ENCODE measurements at places on chromosomes 6 and 20. TPM values are rescaled to one million over a fixed set of nuclear protein-coding genes. Genes with fewer than 3 reads are reported as not detected.

GMPR gene
- 15.0 TPM for total RNA-seq

DNA sequence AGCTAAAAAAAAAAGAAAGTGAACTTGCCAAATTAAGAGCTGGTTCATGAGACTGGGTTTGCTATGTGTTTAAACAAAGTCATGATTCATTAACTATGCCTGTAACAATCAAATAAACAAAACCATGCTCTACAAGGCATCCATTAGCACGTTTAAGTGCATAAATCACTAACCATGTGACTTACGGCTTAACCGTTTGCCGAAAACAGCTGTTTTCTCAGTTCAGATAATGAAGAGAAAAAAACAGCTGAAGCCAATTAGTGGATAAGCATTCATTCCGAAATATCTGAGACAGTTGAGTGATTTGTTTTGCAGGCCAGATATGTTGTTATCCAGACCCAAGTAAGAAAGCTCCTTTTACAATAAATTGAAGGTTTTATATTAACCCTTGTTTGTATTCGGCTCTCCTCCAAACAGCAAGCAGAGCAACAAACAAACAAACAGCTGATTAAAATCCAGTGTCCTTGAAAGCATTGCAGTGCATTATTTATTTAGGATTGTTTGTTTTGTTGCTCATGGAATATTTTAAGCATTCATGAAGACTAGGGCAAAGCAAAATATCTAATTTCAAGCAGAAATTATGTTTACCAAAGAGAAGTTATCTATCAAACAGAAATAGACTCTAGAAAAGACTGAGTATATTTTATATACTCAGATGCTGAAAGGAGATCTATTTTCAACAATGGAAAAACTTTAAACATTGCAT lies 343.5 kb downstream of the RFPL4B start:
- no peak for DNase-seq

CST3 gene
- total RNA-seq, result 693 TPM

C6orf58 gene
- total RNA-seq, result not detected

DNA sequence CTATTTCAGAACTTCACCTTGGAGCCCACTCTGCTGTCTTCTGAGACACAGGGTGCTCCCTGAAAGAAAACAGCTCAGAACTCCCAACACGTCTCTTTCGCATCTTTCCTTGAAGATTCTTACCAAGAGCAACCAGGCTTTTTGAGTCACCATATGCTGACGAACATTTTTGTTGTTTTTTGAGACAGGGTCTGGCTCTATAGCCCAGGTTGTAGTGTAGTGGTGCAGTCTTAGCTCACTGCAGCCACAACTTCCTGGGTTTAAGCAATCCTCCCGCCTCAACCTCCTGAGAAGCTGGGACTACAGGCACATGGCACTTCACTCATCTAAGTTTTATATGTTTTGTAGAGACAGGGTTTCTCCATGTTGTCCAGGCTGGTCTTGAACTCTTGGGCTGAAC lies 68.5 kb downstream of the TRMT11 start:
- no peak for DNase-seq

DNA sequence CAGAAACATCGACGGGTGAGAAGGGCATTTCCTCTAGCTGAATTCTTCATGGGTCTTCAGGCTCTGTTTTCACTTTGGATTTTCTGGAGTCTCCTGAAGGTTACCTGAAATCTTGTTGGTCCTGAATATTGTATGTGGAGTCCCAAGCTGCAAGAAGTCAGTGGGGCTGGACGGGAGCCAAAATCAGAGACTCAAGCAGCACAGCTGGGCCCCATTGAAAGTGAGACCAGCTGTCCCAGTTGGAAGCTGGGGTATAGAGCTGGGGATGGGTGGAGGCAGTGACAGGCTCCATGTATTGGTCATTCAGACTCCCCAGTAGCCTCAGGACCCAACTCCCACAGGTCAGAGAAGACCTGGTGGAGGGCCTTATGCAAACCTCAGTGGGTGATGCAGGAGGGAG lies 111.3 kb upstream of the MLN start:
- DNase-seq, result peak; percentile 79

DNA sequence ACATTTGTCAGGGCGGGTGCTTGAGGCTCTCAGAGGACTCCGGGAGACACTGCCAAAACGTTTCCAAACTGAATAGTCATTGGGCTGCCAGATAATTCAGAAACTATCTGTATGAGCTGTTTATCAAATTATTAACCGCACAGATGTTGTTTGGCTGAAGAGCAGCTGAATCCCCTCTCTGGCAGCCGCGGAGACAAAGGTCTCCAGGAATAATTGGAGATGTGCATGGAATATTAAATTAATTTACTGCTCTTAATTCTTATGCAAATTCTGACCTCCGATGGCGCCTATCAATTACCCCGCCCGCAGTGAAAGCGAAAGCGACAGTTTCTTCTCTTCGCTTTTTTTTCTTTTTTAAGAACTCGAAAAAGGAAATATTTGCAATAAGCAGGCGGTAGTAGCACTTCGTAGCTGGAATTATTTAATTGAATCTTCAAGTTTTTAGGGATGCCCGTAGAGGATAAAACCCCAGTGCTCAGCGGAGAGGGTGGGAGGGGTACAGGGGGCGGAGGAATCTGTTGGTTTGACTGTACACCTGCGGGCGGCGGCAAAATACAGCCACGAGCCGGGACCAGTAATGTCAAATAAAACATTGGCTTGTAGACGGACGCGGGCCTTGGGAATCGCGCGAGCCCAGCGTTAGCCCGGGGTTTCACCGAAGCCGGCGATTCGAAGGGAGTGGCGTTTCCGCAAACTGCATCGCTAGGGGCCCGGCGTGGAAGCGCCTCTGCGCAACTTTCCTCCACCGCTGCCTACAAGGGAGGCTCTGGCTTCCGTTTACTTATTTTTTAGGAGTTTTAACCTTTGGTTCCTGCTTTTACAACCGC lies 6.2 kb downstream of the LINC00237 start:
- no peak for DNase-seq

DNA sequence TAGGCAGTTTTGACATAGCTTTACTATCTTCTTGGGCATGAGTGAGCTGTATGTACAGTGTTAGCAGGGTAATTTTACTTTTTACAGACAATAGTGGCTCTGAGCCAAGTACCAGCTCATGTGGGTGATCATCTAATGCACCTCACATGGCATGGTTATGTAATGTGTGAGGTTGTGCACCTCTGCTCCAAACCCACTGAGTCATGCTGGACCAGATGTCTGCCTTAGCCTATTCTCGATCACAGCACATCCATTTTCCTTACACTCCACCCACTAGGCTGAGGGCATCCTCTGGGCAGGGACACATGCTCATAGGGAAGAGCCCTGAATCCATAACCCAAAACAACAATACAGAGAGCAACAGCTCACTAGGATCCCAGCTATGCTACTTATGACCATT lies 71.6 kb upstream of the FBXL4 start:
- DNase-seq, result no peak

DNA sequence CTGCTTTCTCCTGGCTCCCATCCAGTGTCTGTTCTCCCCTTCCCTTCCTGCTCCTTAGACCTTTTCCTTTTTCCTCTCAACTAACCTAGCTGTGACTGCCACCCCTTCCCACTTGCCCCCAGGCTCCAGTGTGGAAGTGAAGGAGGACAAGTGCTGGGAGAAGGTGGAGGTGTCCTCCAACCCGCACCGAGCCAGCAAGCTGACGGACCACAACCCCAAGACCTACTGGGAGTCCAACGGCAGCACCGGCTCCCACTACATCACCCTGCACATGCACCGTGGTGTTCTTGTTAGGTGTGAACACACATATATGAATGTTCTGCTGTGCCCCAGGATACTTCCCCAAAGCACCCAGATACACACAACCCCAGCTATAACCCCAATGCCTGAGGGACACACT lies 18.5 kb downstream of the CUL9 start:
- DNase-seq, result peak; percentile 34

DNA sequence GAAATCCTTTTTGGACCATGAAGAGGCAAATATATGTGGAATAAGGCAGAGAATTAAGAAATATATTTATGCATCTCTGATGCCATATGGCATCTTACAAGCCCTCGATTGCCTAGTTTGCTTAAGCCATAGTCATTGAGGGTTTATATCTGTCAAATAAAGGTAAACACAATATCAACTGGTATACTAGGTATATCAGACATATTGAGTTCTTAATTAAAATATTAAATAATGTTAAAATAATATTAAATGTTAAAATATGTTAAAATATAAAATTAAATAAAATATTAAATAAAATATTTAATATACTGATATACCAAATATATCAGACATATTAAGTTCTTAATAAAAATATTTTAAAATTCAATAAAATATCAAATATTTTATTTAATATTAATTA lies 567.4 kb upstream of the PTCHD4 start:
- no peak for DNase-seq

ARMC12 gene
- 5.0 TPM for total RNA-seq

DNA sequence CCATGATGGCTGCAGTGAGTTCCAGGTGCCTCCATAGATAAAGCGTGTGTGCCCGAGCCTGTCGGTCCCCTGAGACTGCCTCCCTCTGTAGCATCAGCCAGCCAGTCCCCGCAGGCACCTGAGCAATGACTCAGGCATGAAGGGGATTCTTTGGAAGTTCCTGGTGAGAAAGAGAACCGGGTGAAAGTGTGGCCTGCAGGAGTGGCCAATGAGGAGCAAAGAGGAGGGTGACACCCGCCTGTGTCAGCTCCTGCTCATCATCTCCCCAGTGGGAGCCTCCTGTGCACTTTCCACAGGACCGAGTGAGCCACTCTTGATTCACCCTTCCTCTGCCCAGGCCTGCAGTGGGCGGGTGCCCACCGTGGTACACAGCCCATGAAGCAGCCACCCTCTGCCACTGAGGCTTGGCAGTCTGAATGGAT lies 71.2 kb upstream of the PTPN1 start:
- DNase-seq, result no peak

DAAM2 gene
- total RNA-seq, result 25.7 TPM

- DNase-seq, result no peak
Measured at GRCh38 chr6:109347779-109348178, 34.5 kb downstream of the CD164 start.

DNA sequence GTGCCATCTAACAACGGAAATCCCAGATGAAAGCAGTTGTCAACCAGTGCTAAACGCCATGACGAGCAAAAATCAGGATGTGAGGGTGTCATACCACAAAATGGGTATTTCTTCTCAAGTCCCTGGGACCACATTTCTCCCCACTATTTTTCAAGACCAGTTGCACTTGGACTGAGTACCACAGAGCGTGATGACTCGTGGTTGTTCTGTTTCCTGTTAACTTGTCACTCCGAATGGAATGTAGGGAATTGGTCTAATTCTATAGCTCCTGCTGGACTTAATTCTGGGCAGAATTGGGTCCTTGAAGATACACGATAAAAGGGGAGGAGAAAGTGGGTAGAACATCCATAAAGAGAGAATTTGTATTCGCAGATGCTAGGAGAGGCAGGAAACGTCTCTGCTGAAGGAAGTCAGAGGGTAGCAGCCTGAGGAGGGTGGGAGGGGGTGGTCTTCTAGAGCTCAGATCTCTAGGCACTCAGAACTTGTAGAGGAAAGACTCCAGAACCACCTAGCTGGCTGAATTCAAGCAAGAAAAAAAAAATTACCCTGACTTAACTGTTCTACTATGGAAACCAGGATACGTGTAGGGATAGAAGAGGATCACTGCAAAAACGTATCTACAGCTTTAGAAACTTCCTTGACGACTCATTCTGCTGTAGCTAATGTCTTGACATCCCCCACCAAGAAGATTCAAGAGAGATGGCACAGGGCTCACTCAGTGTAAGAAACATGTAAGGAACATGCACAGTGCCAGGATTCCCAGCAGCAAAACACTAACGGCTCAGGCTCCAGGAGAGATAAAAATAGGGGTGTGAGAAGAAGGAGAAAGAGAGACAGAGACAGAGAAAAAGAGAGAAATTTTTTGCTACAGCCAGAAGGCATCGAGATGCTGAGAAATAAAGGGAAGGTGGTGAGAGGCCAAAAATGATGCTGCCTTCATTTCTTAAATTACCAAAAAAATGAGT lies 494.7 kb downstream of the CD83 start:
- no peak for DNase-seq

DNA sequence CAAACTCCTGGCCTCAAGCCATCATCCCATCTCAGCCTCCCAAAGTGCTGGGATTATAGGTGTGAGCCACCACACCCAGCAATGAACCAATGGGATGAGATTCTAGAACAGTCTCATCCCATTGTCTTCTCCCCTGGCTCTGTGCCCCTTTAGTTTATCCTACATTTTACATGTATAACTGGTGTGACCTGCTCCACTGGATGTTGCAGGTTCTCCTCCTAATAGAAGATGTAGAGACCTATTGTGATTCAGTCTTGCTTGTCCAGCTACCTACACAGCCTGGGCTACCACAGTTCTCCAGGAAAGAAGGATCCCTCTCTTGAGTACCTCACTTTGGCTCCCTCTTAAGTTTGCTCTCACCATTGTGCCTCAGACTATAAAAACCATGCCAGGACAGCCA lies 2.0 kb upstream of the FKBPL start:
- DNase-seq, result no peak

VGLL2 gene
- total RNA-seq, result not detected

CGA gene
- total RNA-seq, result not detected

- no peak for DNase-seq
Measured at GRCh38 chr20:15976047-15976736, 597.1 kb downstream of the KIF16B start.

LIME1 gene
- total RNA-seq, result 4.6 TPM

- no peak for DNase-seq
Measured at GRCh38 chr6:170075659-170076223, 215.1 kb downstream of the DLL1 start.

PPP1R3G gene
- total RNA-seq, result 2.4 TPM

PPP1R14C gene
- total RNA-seq, result not detected

MATN4 gene
- total RNA-seq, result not detected

DEFB125 gene
- not detected for total RNA-seq

DNA sequence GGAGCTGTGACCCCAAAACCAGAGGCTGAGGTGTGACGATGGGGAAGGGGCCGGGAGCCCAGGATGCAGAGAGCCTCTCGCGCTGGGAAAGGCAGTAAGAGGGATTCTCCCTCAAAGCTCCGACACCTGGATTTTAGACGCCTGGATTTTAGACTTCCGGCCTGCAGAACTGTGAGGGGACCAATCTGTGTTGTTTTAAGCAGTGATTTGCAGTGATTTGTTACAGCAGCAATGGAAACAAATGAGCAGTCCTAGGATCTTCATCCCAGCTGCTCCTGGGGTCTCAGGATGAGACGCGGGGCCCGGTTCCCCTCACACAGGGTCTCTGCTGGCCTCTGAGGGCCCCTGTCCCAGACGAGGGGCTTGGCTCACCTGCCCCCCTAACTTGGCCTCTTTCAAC lies 365.5 kb downstream of the THBS2 start:
- DNase-seq, result no peak

TRDN gene
- under 0.01 TPM for total RNA-seq

DNA sequence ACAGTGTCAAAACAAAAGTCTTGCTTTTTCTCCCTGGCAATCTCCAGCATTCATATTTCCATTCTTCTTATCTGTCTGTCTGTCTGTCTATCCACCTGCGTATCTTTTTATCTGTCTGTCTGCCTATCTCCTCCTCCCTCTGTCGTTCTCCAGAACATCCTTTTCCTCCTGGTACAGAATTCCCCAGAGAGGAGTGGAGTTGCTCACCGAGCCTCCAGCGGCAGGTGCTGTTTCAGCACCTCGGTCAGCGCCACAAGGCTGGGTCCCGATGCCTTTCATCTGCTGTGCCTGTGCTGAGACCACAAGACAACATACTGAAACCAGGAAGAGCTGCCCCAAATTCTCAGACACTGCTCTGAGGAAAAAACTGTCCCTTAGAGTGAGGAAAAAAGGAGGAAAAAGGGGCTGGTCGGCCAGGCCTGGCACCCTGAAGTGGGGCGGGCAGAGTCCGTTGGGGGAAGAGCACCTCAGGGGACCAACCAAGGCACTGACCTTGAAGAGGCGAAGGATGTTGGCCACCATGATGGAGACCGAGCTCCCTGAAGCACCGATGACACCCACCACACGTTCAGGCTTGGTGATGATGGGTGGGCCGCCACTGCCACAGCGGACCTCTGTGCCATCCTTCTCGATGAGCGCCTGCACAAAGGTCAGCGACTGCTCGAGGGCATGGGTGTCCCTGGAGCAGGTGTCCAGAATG lies 13.3 kb downstream of the GRM4 start:
- DNase-seq, result no peak

All from sigmoid colon (tissue), 7 donors.